ENCODE measurements at places on chromosomes 5 and 9.

DNA sequence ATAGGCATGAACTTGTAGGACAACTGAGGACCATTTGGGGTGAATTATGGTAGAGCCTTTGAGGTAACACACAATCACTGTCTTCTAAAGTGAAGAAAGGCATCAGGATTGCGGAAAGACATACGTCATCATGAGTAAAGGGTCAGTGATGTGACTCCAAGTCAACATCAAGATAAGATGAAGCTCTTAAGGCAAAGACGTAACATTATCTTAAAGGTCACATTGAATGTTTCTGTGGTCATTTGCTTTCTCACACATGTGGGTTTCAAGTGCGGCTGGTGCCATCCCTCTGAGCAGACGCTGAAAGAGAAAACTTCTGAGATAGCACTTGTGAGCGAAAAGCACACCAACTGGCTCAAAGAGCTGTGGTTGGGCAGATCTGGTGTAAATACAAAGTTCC is 63.3 kb upstream of the GRAMD2B start:
- no peak for DNase-seq

- DNase-seq: no peak
Measured at GRCh38 chr5:10306806-10307205, 896 bp downstream of the CMBL start.

GRCh38 chr5:39799242-39799641 is 374.5 kb upstream of the DAB2 start:
- no peak for DNase-seq

DNA sequence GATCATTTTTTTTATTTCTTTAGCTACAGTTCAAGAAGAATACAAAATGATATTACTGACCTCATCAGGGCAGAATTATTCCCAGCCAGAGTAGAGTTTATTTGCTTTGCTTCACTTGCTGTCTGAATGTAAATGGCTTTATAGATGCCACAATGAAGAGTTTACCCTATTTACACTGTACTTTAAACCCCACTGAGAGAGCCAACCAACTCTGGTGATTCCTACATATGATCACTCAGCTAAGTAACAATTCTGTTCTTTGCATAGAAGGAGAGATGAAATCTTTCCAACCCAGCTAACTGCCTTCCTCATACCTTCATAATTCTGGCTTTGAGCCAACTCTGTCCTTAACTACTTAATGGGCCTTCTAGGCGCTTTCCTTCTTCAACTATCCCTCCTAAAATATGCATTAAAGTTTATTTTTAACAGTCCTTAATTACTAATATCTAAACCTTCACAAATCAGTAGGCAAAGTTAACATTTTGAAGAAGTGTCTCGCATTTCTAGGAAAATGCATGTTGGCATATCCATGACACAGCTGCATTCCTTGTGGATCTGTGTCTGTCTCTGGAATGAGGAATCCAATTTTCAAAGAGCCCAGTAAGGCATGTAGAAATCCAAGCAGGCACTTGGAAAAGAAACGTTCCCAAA is 284.8 kb upstream of the GRAMD2B start:
- DNase-seq: no peak

DNA sequence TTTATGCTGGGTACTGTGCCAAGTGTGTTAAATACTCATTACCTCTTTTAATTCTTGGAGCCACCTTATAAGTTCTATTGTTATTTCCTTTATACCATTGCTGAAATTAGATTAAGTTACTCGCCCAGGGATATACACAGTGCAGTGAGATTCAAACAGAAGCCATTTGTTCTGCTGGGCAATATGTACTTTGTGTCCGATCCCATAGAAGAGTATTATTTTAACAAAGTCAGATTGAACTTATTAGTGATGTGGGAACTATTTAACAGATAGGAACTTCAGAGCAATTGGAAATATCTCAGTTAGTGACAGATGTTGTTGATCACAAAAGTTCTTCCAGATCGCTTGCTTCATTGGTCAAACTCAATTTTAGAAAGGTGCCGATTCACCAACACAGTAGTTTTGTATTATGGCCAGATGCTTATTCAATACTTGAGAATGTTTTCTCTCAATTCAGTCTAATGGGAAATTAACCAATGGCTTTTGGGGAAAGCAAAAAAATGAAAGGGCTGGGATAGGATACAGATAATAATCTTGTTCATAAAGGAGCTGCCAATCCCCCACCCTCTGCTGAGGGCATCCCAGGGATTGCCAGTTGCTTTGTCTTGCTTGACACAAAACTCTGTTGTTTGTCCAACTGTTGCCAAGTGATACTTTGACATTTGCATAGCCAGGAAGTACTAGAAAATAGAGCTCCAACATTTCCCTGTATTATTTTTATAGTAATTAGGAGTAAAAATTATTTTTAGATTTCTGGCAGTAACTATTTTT is 94.8 kb upstream of the SEMA6A start:
- no peak for DNase-seq

- DNase-seq: no peak
Measured at GRCh38 chr5:115325296-115325959, 29.0 kb upstream of the CCDC112 start.

- no peak for DNase-seq
Measured at GRCh38 chr5:135745897-135746500, 88.5 kb upstream of the SLC25A48 start.

GRCh38 chr5:154476354-154477205 is 1.4 kb downstream of the HAND1 start:
- DNase-seq: no peak

GRCh38 chr5:72234265-72234700 is 85.8 kb downstream of the MRPS27 start:
- no peak for DNase-seq

GRCh38 chr9:127344368-127345000 is 52.5 kb upstream of the SLC2A8 start:
- no peak for DNase-seq
